ENCODE measurements at places on chromosomes 12 and 14.

GRCh38 chr14:20684662-20685456, 499 bp downstream of the RNASE4 start:
- DNase-seq = no peak

- no peak for DNase-seq
These were observed 19.5 kb downstream of the CCDC88C start for GRCh38 chr14:91397965-91398591.

DNA sequence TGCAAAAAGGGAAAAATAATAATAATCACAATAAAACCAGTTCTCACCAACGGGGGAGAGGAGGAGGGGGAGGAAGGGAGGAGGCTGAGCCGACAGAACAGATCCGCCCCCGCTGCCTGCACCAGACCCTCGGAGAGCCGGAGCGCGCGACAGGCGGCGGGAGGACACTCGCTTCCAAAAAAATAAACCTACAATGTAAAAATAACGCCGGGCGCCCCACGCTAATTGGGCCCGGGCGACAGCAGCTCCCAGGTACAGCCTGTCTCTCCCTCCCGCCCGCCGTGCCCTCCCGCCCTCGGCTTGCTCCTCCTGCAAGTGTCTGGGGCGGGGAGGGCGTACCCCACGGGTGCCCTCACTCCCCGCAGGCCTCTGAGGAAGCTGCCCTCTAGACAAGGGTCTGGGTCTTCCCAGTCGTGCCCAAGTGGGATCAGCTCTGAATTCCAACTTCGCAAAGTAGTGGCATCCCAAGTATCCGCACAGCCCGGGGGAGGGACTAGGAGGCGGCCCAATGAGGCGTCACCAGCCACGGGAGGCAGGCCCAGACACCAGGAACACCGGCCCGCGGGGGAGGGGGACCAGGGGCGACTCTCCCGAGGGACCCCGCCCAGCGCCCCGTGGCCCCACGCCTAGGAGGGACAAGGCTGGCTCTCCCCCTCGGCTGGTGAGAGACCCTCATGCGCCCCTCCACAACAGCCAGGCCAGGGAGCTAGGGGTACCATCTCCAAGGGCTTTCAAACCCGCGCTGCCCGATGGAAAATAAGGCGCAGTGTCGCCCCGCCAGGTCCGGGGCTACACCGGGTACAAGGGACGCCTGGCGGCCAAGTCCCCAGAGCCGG, 1.0 kb downstream of the NCOR2 start:
- DNase-seq = peak; percentile 43

- DNase-seq = no peak
These were observed 855.6 kb downstream of the SLC16A7 start for GRCh38 chr12:60451457-60451856.

DNA sequence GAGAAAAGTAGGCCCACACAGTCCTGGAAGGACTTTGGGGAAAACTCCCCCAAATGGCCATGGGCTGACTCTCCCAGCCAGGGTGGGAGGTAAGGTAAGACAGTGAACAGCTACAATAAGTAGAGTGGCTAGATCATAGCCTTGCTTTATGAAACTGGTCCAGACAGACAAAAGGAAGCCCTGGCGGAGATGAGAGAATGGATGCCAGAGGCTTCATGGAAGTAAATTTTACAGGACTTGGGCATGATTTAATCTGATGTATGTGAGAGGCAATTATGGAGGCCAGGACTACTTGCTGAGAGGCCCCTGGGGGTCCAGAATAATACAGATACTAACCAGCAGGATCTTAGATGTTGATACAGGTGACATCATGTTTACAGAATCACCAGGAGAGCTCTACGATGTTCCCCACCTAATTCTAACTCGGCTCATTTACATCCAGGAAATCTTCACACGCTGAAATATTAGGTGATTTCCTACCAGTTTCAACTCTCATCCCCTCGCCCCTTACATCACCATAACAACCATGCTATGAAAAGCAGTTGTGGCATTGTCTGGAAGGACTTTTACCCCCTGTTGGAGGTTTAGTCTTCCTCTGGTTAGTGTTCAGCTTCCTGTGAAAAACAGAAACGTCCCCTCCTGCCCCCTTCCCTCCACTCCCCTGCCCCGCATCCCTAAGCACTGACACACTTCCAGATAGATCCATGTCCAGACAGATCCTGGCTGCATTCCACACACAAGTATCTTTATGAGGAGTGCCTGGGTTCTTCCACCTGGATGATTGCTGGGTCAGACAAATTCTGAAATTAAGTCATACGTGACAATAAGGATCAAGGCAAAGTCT, 39.5 kb upstream of the NT5DC3 start:
- DNase-seq = no peak

- no peak for DNase-seq
These were observed 111.4 kb downstream of the ADCK1 start for GRCh38 chr14:77911356-77911755.

- no peak for DNase-seq
These were observed 1.8 kb upstream of the MYL6B start for GRCh38 chr12:56150563-56150962.

DNA sequence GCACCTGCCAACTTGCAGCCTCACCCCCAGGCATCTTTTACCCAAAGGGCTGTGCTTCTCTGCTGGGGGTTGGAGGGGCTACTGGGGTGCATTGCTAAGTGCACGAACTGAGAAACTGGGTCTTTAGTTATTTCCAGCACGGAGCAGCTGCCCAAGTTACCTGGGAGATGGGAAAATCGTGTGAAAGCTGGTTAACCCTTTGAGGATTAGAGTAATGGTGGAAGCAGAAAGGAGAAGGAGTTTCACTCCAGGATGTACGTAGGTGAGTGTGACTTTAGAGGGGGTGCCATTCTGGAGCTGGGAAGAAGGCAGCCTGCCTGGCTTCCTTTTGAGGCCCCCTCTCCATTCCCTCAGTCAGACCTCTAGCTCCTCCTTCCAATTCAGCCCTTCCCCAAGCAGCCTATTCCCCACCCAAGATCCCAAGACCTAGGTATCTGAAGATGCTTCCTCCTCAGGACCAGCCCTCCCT, 1.0 kb upstream of the ADCY6 start:
- DNase-seq = no peak

- no peak for DNase-seq
These were observed 111.3 kb downstream of the FOXG1 start for GRCh38 chr14:28877923-28878322.

GRCh38 chr14:104559804-104560585, 19.6 kb upstream of the C14orf180 start:
- DNase-seq = no peak

- DNase-seq = no peak
These were observed 486.2 kb downstream of the DIO2 start for GRCh38 chr14:79724934-79725717.

GRCh38 chr12:78384541-78384940, 480.0 kb upstream of the SYT1 start:
- DNase-seq = no peak

GRCh38 chr14:65287264-65288131, 125.0 kb upstream of the FUT8 start:
- peak; percentile 42 for DNase-seq

- no peak for DNase-seq
These were observed 142.1 kb downstream of the DYRK2 start for GRCh38 chr12:67790660-67791059.

DNA sequence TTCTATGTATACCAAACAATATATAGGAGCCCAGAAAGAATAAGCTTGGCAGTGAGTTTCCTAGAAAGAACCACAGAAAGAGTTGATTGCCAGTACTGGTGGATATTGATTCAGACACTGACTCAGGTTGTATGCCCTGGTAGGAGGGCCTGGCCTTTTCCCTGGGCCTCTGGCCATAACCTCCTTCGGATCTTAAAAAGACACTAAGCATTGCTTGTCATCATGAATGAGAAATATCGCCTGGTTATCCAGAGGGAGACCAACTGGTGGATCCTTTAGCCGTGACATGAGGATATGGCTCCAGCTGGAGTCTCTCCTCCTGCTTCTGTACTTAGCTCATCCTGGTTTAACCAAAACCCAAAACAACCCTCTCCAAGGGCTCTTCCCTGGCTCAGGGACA, 231.5 kb downstream of the MSRB3 start:
- no peak for DNase-seq

DNA sequence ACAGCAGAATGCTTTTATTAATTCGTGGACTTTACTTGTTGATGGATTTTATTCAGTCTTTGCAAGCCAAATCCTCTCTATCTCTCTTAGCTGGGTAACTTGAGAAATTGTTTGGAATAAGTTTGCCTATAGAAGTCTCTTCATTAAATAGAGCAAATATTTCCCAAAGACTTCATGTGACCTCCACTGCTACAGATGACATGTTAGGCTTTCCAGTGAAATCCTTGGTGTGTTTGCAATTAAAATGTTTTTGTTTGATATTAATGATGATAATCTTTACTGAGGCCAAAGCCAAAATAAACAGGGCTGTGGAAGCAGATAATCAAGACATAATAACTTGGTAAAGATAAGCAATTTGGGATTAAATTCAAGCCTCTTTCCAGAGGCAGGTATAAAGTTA, 4.4 kb downstream of the MYF6 start:
- DNase-seq = no peak

GRCh38 chr12:38838056-38838850, 67.1 kb downstream of the CPNE8 start:
- DNase-seq = no peak

- DNase-seq = no peak
These were observed 10.5 kb downstream of the E2F7 start for GRCh38 chr12:77054851-77055250.

GRCh38 chr14:71698027-71698426, 234.2 kb upstream of the RGS6 start:
- no peak for DNase-seq

DNA sequence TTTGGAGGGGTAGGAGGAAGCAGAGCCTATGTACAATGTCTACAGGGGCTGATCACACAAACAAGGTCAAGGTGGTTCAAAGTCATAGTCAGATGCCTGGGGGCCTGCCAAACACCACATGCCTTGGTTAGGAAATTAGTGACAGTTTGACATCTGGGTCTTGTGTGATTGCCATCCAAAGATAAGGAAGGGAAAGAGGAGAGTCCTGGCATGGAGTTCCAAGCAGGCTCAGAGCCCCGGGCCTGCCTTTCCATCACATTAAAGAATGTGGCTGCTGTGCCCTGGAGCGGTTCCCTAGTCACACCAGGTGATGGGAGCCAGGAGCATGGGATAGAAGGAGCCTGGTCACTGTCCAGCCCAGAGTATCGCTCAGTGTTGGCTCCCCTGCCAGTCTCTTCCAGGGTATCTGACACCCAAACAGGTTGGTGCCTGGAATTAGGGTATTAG, 53.6 kb upstream of the BCL2L14 start:
- no peak for DNase-seq

GRCh38 chr12:53402871-53403270, 20.8 kb upstream of the AMHR2 start:
- DNase-seq = no peak

DNA sequence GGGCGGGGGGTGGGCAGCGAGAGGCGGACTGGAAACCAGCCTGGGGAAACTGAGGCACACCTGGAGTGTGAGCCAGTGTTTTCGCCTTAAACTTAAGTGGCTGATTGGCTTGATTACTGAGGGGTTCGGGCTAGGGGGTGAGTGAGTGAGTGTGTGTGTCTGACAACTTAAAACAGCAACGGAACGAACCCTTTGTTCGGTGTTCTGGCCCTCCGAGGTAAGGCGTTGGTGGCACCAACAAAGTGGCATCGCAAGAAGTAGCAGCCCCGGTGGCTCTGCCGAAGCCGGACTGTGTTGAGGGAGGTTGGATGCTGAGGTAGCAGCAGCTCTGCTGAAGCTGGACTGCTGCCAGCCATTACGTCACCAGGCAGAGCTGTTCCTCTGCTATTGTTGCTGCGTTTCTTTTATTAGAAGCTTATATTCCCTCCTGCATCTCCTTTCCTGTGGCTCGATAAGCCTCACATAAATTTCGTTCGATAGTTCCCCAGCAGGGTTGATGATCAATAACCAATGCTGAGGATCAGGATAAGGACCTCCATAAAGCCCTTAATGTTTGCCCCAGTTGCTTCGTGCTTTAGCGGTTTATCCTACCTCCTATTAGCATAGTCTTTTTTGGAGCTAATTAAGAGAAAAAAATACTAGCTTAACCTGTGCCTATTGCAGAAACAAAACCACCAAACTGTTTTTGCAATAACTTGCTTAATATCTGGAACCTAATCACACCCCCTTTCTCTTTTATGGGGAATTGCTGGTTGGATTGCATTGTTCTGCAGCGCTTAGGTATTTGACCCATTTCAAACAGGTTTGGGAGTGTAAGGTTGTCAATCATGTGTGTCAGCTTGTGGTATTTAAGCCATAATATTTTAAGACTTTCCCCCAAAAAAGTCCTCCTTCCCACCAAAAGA, 1.3 kb downstream of the GPR137C start:
- DNase-seq = peak; percentile 70

DNA sequence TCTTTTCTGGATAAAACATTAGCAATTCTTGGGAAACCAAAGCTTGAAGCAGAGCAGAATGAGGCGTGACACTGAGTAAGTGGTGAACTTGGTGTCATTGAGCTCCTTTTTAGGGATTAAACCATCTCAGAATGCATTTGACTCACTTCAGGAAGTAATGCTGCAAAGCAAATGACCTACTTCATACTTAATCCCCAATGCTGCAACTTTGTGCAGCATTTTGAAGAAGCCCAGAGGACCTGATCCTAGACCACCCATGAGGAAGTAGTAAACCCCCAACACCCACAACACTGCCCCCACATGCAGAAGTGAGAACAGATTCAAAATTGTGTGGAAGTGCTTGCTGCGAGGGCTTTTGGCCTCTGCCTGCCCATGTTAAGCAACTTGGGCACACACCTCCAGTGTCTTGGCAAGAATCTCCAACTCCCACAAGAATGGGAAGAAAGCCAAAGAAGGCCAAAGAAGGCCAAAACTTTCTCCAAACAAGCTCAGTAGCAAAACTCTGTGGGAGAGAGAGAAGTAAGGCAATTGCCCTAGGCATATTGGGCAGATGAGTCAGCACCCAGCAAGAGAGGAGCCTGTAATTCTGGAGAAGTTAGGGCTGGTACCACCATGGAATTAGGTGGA, 69.2 kb upstream of the ETV6 start:
- no peak for DNase-seq

DNA sequence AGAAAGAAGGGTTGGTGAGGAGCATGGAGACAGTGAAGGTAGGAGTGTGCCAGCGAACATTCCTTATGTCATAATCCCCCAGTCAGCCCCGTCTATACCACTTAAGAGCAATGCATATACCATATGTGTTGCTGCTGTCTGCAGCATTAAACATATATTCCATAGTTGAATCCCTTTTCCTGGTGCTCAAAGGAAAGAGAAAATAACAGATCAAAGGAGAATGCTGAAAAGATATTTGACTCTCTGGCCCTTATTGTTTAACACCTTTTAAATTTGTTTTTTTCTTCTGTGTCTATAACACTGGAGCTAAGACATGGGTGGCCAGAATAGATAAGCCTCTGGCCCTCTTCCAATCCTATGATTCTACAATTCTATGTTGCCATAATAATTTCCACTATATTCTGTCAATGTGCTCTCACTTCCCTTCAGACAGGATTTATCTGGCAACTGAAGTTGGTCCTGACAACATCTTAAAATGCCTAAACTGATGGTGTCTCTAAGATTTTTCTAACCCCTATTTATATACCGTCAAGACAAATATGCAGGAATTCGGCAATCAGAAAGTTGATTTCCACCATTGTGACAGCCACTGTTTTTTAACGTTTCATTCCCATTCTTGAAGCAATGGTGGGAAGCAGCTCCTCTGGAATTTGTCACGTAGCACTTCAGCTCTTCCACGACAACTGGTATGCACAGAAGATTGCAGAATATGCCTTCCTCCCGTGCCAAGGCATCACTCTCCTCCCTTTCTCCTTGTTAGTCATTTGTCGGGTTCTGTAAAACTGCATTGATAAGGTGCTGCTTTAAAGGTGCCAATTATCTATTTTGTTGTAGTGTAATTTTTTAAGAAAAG, 204.7 kb downstream of the BCAT1 start:
- no peak for DNase-seq
